Amniotic stem cell (primary cell): ENCODE measurements at places on chromosomes 3 and 15.

DNA sequence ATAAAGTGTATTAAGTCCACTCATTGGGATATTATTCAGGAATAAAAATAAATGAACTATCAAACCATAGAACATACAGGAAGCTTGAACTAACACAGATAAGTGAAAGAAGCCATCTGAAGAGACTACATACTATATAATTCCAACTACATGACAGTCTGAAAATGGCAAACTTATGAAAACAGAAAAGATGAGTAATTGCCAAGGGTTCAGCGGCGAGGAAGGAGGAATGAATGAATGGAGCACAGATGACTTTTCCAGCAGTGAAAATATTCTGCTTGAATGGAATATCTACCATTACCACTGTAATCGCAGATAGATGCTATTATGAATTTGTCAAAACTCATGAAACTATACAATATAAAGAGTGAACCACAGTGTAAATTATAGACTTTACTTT, 79.7 kb downstream of the PEAK1 start:
- DNase-seq, result no peak

GRCh38 chr3:16514021-16514700, 662 bp upstream of the RFTN1 start:
- no peak for DNase-seq

DNA sequence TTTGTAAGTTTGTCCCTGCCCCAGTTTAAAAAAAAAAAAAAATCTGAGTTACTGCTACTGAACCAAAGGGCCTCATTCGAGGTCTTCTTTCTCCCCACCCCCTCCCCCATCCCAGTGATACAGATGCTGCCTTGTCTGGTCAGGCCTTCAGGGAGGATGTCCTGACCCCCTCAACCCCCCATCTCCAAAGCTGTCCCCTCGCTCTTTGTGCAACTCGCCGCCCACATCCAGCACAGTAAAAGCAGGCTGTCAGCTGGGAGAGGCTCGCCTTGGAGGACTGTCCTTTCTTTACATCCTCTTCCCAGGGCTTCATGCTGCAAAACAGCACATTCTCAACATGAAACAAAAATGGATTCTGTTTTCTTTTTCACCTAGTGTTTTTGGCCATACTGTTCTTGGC, 133.4 kb downstream of the VGLL4 start:
- no peak for DNase-seq

GRCh38 chr3:59118928-59119327, 69.1 kb upstream of the CFAP20DC start:
- no peak for DNase-seq

GRCh38 chr3:149701977-149702350, 44.1 kb upstream of the WWTR1 start:
- DNase-seq, result no peak

DNA sequence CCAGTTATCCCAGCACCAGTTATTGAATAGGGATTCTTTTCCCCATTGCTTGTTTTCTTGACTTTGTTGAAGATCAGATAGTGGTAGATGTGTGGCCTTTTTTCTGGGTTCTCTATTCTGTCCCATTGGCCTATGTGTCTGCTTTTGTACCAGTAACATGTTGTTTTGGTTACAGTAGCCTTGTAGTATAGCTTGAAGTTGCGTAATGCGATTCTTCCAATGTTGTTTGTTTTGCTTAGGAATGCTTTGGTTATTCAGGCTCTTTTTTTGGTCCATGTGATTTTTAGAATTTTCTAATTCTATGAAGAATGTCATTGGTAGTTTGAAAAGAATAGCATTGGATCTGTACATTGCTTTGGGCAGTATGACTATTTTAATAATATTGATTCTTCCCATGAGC, 94.3 kb upstream of the CHMP2B start:
- DNase-seq, result no peak

- no peak for DNase-seq
Measured at GRCh38 chr3:139132976-139133375, 88.3 kb upstream of the PRR23C start.

DNA sequence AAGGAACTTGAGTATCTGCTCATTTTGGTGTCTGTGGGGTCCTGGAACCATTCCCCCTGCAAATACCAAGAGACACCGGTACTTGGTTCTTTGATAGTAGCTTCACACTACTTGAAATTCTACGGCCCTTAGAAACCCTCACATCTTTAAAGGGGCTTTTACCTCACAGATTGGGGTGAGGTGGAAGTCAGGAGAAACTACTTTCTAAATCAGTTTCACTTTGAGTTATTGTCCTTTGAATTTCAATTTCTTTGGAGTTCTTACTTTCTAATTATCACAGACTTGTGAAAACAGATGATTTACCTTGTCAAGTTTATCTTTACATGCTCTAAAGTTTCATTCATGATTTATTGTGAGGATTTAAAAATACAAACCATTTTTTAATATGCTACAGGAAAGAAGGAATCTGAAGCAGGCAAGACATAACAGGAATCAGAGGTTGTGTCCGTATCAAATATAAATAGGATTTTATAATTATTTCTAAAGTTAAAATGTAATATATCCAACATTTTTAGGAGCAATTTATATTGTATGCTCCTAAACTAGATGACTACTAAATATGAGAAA, 98.9 kb downstream of the NEDD4 start:
- DNase-seq, result no peak
